Stimulated activated CD8-positive, alpha-beta memory T cell treated with anti-CD3 and anti-CD28 coated beads, Interleukin-2, amount 100 ng/mL, for 48 hours (primary cell): ENCODE measurements at places on chromosomes 11 and 22.
A peak's percentile ranks its signal among the peaks of the same experiment; 100 is the strongest.

DNA sequence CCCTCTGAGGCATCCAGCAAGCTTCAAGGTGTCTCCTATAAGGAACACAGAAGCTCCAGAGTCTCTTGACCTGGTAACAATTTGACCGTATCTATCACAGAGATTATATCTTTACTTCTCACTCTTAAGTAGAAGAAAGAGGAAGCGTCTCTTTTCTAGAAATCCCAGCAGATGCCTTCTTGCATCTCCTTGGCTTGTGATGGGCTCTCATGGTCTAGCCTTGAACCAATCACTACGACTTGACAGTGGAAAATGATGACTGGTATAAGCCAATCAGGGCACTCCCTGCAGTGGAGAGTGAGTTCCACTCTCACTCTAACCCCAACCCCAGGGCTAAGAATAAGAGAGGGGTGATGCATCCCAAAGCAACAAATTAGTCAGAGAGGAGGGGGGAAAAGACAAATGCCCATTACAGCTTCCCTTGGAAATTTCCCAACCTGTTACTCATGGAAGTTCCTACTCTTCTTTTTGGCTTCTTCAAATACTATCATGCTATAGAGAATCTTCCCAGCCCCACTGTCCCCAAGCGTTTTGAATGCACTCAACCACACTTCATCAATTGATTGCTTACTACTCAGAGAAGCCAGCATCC is 293.5 kb downstream of the MN1 start:
- no peak for DNase-seq

DNA sequence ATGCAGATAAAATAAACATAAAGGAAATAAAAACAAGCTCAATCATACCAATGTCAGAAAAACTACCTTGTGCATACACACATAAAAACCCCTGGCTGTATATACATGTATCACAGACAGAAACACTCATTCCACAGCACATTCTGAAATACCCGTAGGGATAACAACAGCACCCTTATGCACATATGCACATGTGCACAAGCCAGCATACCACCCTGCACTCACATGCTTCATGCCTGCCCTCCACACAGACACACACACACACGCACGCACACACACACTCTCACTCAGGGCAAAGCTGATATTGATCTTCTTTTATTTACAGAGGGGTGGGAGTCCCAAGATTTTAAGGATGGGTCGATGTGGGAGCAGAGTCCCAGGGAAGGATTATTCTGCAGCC is 92.1 kb downstream of the CSNK2A3 start:
- DNase-seq: no peak

DNA sequence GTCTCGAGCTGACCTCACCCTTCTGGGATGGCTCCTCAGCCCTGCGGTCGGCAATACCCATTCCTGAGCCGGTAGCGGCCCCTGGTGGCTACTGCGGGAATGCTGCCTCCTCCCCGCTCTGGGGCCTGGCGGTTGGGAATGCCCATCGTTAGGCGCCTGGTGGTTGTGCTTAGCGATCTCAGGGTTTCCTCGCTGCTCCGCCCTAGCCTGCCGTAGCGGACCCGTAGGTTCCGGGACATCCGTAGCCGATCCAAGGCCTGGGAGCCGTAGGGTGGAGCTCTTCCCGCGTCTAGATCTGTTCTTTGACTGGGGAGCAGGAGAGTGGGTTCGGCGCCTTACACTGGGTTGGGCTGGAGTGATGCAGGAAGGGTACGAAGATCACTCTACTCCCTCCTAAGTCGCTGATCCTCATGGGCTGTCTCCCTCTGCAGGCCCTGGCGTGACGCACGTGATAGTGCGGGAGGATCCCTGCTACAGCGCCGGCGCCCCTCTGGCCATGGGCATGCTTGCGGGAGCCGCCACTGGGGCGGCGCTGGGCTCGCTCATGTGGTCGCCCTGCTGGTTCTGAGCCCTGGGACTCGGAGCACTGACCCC is 14.8 kb downstream of the PLEKHB1 start:
- DNase-seq: peak; percentile 83

DNA sequence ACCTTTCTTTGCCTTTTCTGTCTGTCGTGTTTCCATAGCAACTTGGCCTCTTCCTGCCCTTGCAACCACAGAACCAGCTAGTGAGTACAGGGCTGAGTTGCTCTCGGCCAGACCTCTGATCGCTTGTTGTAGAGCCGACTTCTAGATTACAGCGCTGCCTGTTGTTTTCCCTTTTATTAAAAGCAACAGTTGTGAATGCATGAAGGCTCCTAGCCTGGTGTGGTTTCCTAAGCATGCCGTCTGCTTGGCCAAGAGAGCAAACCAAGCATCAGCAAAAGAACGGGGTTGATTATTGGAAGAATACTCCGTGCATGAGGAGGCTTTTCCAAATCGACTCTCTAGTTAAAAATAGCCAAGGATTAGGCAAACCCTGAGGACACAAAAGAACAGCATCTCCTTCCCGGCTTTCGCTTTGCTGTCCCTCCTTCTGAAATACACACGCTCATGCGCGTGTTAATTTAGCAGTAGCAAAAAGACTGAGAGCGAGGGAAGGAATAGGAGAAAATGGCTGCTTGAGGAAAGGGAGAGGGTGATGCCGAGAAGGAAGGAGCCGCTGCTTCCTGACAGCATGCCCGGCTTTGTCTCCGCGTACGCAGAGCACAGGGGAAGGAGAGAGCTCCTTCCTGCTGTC is 71.5 kb upstream of the TTC12 start:
- DNase-seq: no peak

DNA sequence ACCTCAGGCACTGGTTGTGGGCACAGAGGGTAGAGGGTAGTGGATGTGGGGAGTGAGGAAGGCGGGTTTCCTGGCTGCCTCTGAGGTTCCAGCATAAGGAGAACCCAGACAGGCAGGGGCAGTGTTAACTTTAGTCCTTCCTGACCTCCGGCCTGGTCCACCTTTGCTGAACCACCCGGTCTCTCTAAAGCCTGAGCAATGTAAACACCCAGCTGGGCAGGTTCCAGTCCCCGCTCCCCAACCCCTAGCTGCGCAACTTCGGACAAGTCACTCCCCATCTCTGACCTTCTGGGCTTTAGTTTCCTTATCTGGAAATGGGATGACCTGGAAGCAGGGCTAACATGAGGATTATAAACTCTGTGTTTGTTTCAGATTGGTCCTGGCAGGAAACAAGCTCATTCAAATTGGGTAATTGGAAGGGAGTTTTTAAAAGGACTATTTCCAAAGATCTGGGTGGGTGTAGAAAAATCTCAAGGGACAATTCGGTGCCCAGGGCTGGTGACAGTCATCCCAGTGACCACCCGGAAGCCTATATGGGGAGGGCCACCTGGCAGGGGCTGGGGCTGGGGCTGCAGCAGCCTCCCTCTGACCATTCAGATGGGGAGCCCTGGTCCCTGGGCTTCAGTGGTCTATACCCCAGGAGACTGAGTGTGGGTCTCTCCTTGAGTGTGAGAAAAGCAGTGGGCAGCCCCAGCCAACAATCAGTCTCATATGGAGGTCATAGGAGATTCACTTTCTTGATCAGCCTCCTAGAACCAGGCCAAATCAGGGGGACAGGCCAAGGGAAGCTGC is 108.3 kb upstream of the SYT13 start:
- DNase-seq: no peak

- DNase-seq: no peak
Observed at GRCh38 chr11:129694966-129695365, 120.7 kb upstream of the TMEM45B start.

DNA sequence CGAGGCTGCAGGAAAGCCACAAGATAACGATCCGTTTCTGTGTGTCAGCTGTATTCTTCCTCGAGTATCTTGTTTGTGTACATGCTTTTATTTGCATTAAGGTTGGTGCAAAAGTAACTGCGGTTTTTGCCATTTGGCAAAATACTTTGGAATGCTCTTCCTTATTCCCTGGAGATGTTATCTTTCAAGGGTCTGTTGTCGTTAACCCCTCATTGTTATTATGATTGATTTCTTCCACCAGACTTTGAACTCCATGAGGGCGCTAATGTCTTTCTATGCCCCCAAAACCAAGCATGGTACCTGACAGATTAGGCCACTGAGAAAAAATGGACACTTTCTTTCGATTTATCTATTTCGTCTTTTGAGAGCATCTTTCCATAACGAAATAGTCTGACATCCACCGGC is 563 bp upstream of the PSMA1 start:
- DNase-seq: no peak

DNA sequence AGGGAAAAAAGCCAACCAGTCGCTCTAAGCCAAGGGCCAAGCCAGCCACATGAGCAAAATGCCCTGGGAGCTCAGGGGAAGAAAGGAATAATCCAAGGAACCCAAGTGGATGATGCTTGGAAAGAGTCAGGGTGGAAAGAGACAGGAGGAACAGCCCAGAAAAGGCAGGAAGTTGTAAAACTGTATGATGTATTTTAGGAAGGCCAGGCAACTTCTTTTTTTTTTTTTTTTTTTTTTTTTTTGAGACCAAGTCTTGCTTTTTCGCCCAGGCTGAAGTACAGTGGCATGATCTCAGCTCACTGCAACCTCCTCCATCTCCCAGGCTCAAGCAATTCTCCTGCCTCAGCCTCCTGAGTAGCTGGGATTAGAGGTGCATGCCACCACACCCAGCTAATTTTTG is 1.6 kb downstream of the LGALS12 start:
- no peak for DNase-seq

DNA sequence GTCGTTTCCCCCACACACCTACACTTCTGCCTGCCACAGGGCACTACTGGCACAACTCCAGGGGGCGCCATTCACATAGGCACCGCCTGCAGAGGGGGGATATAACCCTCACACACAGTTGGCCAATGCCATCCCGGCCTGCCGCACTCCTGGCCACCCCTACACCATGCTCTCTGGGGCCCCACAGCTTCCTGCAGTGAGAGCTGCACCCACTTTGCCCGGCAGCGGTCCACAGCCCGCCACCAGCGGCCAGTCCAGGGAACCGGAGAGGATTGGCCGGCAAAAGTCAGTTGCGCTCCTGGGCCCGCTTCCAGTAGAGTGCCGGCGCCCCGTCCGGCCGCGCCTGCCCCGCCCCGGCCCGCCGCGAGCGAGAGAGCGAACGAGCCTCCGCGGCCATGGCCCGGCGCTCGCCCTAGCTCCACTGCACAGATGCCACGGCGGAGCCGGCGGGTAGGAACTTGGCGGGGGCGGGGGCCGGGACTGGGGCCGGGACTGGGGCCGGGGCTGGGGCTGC is 25.6 kb upstream of the SUSD2 start:
- peak; percentile 48 for DNase-seq

GRCh38 chr11:84854498-84854880 is 772.7 kb downstream of the DLG2 start:
- DNase-seq: no peak

GRCh38 chr22:20583471-20583922 is 76.1 kb downstream of the MED15 start:
- DNase-seq: no peak

- no peak for DNase-seq
Observed at GRCh38 chr11:118206391-118207031, 18.3 kb downstream of the JAML start.

DNA sequence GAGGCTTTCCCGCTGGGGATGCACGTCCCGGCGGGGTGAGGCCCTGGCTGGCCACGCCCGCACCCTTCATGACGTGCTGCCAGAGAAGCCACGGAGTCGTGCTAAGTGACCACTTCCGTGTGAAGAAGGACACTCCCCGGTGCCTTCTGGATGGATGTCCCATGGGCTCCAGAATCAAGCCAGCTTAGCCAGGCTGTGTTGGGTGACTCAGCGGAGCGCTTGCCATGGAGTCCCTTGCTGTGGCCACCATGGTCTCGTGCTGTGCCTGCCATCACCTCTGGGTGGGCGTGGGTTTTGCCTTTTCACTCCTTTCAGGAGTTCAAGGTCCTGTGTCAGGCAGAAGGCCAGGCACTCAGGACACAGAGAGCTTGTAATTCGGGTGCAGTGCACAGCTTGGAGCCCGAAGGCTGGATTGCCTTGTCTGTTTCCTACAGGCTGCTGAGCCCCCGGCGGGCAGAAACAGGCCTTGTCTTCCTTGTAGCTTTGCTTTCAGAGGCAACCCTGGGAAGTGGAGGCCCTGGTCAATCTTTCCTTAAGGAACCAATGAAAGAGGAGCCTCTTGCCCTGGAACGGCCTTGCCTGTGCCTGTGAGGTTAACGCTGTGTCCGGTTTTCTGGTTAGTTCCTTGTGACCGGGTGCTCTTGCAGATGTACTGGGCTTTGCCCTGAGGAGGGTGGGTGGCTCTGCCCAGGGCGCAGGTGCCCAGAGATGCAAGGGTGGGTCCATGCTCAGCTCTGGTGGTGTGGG is 268.6 kb downstream of the TBC1D22A start:
- no peak for DNase-seq

DNA sequence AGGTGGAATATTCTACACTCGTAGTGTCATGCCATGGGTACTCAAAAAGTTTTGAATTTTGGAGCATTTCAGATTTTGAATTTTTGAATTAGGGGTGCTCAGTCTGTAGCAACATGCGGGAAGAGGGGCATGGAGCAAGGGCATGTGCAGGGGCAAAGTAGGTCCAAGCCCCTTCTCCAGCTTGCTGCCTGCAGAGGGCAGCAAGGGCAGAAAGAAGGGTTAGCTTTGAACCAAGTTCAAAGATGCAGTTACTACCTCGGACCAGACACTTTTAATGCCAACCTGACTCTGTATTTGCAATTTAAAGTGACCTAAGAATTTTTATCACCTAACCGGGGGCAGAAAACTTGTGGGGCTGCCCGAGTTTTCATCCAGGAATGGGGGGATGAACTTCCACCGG is 68.2 kb downstream of the CD82 start:
- no peak for DNase-seq

- no peak for DNase-seq
Observed at GRCh38 chr22:43689356-43689755, 122.7 kb downstream of the EFCAB6 start.

DNA sequence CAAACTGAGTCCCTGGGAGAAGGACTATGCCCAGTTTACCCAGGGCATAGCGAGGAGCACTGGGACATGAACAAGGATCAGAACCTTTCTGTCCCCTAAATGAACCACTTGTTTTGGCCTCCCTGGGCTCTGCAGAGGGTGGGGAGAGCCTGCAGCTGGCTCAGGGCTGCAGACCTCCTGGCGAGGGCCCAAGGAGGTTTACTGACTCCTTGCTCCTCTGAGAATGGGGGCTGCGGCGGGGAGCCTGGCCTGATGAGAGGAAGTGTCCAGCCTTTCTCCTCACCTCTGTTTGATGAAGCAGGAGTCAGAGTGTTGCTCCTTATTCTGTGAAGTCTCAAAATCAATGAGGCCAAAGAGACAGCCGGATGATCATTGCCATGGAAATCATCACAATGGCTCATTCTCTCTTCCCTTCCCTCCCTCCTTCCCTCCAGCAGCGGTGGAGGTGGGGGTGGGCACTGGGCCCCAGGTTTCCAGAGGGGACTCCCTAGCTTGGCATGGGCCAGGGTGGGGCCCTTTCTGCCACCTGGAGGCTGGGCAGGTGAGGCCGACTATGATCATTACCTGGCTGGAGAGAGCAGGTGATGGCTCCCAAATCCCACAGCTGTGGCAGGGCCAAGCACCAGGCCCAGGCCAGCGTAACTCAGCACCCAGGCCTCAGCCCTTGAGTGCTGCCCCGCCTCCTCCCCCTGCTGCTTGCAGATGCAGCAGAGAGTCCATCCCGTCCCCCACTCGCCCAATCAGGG is 169.7 kb downstream of the CEP164 start:
- no peak for DNase-seq

GRCh38 chr11:57421066-57421465 is 5.9 kb downstream of the SLC43A3 start:
- DNase-seq: no peak

- no peak for DNase-seq
Observed at GRCh38 chr11:92775003-92775676, 194.3 kb upstream of the MTNR1B start.
